ENCODE measurements at places on chromosomes 3 and 15.

- DNase-seq, result no peak
Measured at GRCh38 chr3:52109611-52110301, 44.5 kb downstream of the POC1A start.

DNA sequence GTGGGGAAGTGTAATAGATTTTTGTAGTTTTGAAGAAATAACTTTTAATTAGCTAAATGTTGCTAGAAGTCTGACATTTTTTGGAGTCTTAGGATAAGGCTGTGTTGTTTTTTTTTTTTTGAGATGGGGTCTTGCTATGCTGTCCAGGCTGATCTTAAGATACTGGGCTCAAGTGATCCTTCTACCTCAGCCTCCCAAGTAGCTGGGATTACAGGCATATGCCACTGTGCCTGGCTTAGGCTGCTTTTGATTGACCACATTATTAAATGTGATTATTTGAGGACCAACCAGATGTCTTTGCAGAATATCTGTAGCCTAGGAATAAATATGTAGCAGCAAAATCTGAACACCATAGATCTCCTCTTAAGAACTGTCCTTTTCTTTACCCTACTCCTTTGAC is 29.7 kb downstream of the HACD3 start:
- DNase-seq, result no peak

DNA sequence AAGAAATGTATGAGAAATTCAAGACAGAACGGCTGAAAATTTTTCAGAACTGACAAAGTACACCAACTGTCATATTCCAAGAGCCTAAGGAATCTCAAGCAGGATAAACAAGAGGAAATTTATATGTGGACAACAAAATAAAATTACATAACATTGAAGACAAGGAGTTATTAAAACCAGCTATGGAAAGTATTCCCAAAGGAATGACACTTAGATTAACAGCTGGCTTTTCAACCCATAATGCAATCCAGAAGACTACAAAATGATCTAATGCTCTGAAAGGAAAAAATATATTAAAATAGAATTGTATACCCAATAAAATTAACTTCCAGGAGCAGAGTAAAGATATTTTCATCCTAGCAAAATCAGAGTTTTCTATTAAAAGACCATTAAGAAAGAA is 132.2 kb upstream of the BNIP2 start:
- no peak for DNase-seq

DNA sequence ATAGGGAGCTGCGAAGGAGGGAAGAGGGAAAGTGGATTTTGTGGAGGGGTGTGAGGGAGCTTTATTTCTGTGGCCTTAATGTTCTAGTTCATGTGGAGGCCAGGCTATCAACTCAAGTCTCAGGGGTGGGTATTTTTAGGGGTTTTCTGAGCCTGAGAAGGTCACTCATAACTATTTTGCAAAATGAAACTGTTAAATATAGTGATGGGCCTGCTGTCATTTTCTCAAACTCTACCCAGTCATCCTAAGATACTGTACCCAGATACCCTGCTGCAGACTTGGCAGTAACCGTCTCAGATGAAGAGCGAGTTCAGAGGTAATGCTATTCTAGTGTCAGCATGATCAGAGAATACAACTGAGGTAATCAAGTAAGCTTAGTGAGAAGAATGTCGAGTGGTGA is 545.0 kb upstream of the TBL1XR1 start:
- DNase-seq, result no peak

DNA sequence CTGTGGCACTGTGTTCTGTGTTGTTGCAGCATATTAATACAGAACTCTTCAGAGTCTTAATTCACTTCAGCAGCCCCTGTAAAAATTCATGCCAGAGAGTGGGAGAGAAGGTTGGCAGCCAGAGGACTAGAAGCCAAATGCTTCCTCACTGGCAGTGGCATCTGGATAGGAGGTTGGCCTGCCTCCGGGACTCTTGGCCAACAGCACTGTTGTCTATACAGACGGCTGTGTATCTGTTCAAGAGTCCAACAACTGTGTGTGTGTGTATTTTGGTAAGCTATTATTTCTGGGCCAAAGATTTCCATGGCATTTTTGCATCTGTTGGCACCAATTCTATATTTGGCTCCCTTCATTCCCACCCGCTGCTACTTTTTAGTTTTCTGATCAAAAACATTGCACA is 156.0 kb upstream of the SOX2 start:
- no peak for DNase-seq

GRCh38 chr3:31193871-31194270 is 299.4 kb upstream of the GADL1 start:
- DNase-seq, result no peak

- DNase-seq, result no peak
Measured at GRCh38 chr15:66655997-66656396, 46.0 kb upstream of the SMAD6 start.

GRCh38 chr3:194137506-194138474 is 1.8 kb downstream of the HES1 start:
- no peak for DNase-seq

DNA sequence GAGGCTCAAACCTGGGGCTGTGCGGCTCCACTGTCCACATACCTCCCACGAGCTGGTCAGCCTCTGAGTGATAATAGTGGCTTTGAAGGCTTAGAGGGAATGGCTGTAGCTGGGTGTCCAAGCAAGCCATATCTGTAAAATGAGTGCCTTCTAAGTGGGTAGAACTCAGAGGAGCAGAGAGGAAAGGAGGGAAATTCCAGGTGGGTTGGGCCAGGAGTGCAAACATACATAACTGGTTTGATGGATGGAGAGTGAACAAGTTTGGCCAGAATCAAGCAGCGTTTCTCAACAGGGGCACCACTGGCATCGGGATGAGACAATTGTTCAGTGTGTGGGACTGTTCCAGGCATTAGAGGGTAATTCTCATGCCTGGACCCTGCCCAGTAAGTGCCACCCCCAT is 91.1 kb downstream of the ASB7 start:
- DNase-seq, result no peak

DNA sequence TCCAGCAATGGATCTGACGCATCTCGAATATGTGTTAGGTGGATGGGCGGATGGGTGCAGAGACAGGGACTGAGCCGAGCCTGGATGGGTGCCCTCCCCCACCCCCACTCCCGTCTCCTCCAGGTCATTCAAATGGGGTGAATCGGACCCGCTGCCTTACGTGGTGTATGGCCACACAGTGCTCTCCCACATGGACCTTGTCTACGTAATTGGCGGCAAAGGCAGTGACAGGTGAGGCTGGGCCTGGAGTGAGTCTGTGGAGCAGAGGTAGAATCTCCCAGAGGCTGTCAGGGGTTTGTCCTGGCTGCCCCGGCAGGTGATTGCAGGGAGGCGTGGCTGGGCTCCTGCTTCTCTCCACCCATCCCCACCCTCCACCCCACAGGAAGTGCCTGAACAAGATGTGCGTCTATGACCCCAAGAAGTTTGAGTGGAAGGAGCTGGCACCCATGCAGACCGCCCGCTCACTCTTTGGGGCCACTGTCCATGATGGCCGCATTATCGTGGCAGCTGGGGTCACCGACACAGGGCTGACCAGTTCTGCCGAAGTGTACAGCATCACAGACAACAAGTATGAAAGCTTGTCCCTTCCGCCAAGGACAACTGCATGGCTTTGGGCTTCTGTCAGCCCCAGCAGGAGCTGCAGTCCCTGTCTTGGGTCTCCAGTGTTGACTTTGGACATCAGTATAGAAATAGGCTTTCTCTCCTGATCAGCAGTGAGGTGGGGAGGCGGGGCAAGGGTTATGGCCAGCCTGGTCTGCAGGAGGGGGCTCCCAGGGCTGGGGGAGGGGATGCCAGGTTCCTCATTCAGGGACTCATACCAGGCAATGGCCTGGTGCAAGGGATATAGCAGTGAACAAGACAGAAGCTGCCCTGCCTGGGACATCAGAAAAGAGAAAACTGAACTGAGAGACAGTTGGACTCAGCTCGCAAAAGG is 3.4 kb downstream of the KLHL40 start:
- DNase-seq, result no peak

DNA sequence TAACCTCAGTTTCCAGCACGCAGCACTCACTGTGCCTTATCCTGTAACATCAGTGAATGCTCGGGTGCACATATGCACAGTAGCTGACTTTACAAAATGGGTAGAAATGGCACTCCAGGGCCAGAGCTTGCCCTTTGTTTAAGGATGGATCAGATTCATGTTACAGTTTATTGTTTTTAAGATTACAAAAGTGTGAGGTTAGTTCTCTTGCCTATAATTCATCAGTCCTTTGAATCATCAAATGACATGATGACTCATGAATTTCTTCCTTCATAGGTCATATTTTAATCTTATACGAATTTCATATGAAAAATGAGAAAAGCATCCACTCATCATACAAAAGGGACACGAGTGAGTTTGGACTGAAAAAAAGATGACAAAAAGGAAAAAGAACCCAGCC is 545.3 kb downstream of the GBE1 start:
- DNase-seq, result no peak

DNA sequence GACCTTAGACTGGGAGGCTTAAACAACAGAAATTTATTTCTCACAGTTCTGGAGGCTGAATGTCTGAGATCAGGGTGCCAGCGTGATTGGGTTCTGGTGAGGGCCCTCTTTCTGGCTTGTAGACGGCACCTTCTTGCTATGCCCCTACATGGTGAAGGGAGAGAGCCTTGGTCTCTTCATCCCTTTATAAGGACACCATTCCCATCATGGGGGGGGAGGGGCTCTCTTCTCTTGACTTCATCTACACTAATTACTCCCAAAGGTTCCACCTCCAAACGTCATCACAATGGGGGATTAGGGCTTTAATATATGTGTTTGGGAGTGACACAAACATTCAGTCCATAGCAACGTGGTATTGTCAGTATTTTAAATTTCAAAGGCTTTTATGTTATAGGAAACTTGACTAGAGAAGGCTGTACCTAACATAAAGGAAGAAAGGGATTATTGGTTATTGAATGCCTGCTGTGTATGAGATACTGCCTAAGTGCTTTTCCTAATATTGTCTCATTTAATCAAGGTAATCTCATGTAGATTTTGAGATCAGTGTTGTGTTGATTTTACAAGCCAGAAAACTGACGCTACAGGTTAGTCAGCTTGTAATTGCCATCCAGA is 20.9 kb downstream of the SYN2 start:
- no peak for DNase-seq

GRCh38 chr3:11574981-11575669 is 68.6 kb downstream of the VGLL4 start:
- no peak for DNase-seq

GRCh38 chr3:46419816-46420215 is 12.8 kb downstream of the CCRL2 start:
- no peak for DNase-seq

DNA sequence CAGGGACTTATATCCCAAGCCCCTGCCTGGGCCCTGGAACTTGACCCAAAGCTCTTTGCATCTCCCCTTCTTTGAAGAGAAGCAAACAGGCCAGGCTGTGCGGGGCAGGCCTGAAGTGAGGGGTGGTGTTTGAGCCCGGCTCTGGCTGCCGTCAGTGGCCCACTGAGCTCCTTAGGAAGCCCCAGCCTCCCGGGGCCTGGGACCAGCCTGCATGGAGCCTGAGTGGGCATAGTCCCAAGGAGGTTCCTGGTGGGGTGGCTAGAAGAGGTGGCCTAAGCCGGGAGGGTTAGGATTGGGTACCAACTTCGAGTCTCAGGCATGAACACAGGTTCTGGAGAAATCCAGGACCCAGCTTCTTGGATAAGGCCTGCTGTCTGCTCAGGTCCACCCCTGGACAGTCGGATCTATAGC is 6.4 kb downstream of the TMIE start:
- DNase-seq, result no peak

DNA sequence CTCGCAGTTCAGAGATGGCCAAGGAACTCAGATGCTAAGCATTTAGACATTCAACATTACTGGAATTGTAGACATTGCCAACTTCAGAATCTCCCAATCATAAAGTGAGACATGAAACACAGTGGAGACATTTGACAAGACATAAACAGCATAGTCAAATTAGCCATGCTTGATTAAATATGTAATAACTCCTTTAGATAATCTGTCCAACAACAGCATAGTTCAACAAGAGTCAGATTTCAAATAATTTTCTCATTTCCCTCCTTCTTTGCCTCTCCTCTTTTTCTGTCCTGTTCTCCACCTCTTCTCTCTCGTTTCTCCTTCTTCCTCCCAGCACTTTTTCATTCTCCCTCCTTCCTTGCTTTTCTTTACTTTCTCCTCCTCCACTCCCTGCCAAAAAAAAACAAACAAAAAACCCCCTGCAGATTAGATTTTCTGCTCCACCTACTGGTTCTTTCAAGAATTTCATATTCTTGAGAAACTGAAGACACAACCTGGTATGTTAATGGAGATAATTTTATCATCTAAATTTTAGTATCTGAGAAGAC is 20.2 kb downstream of the CPOX start:
- DNase-seq, result no peak

All from Panc1 (cell line).